ENCODE measurements at places on chromosomes 12 and 14. TPM values are rescaled to one million over a fixed set of nuclear protein-coding genes. Genes with fewer than 3 reads are reported as not detected.

MAP3K9 gene
- polyA plus RNA-seq, result 4.7 TPM

CLEC2D gene
- polyA plus RNA-seq, result 24.0 TPM

MYF5 gene
- polyA plus RNA-seq, result not detected

TSPAN9 gene
- polyA plus RNA-seq, result 14.5 TPM

CSRP2 gene
- 5.4 TPM for polyA plus RNA-seq

MUCL1 gene
- not detected for polyA plus RNA-seq

CATSPERB gene
- 1.9 TPM for polyA plus RNA-seq

RNF212B gene
- not detected for polyA plus RNA-seq

KCNA5 gene
- 0.45 TPM for polyA plus RNA-seq

PTCSC3 gene
- not detected for polyA plus RNA-seq

NGB gene
- 1.9 TPM for polyA plus RNA-seq

ERC1 gene
- polyA plus RNA-seq, result 11.1 TPM

LRIG3 gene
- 26.1 TPM for polyA plus RNA-seq

ACACB gene
- 5.4 TPM for polyA plus RNA-seq

KERA gene
- polyA plus RNA-seq, result not detected

SSTR1 gene
- polyA plus RNA-seq, result 3.0 TPM
